Hypothalamus (tissue), 51 donors: ENCODE measurements at places on chromosomes 2 and 18.

DNA sequence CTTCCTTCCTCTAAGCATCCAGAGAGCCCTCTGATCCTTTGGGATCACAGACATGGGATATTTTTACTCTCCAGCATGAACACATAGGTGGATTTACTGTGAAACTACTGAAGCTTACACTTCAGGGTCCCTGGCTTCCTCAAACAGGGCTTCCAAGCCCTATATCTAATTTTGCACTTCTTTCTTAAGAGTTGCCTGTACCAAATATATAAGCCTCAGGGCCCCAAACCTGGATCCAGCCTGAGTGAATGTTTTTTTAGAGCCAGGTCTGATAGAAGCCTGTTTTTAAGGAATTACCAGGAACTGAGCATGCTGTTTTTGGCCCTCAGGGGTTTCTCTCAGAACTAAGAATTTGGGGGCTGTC lies 13.2 kb upstream of the KCMF1 start:
- no peak for DNase-seq

GRCh38 chr2:18795906-18796305 lies 206.5 kb upstream of the NT5C1B start:
- no peak for DNase-seq

DNA sequence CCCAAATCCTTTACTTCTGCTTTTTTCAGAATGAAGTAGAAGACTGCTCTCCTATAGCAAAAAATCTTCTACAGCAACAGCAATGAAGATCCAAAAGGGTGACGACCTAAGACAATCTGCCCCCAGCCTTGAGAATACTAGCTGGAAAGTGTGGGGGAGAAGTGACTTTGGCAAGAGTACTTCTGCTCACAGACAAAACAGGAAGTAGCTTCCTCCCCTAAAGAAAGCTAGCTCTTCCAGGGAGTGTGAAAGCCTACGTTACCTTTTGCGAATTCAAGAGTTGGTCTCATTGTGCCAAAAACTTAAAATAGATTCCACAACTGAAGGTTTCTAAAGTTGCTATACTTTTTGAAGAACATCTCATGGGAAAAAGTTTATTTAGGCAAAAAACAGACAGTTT lies 1069.2 kb upstream of the CHAC2 start:
- no peak for DNase-seq

DNA sequence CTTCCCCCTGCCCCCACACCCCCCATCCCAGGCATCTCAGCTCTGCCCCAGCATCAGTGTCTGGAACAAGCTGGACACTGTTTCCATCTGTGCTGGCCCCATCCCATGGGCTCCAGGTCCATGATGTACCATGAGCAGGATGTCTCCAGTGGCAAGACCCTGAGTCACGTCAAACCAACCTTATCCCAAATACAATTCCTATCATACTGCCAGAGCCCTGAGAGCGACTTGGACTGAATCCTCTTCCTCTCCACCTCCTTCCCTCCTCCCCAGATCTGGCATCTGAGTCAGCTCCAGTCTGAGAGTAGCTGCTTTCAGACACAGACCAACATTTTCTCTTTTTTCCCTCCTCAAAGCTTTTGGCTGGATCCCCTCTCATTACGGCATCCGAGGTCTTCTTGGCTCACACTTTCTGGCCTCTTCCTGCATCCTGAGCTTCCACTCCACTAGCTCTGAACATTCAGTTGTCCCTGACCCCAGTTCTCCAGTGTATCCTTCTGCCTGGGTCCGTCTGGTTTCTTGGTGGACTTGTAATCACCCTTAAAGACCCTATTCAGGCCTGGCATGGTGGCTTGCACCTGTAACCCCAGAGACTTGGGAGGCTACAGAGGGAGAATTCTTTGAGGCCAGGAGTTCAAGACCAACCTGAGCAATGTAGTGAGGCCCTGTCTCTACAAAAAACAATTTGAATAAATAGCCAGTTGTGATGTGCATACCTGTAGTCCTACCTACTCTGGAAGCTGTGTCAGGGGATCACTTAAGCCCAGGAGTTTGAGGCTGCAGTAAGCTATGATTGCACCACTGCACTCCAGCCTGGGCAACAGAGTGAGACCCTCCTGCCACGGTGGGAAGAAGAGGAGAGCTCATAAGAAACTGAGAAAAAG lies 68.3 kb downstream of the ACKR3 start:
- no peak for DNase-seq

- no peak for DNase-seq
These were observed 33.5 kb downstream of the LOXHD1 start for GRCh38 chr18:46623541-46623940.

DNA sequence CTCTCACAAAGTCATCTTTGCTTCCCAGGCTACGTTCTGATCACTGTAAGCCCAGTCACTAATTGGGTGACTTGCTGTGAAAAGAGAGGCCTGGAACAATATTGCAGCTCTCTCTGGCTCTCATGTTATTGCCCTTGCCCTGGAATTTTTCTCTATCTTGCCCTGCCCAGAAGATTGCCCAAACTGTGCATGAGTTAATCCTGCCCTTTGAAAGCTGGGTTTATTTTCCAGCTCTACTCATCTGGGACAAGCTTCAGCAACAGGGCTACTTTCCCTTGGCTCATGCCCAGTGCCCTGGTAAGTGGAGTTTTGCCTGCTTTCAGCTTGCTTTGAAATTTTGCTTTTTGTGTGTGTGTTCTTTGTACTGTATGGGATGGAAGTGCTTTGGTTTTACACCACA lies 6.9 kb upstream of the EHBP1 start:
- no peak for DNase-seq

DNA sequence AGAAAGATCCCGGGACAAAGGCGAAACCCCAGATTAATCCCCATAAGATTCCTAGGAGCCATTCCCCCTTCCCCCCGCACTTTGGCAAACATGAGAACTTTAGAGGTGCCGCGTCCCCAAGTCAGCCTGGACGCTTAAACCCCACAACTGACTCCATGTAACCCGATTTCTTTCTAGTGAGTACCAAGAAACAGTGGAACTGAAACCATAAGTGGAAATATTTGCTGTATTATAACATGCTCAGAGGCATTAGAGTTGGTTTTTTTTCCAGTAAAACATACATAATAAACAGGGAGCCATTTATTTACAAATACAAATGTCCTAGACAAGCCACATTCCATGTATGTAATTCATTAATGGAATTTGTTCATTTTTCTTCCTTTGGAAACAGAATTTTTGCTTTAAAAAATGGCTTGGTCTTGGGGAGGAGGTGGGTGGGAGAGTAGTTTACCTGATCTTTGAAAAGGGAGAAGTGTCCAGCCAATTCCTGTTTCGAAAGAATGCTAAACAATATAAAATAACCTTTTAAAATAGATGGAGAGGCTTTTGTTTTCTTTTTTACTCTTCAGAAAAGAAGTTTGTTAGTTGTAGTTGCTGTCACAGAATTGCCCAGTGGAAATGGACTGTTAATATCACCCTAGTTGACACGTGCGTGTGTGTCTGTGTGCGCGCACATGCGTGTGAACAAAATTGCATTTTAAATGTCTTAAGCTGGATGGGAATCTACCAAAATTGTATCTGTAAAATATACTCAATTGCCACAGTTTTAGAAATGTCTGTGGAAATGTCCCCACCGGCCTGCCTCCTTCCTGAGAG lies 10.6 kb downstream of the POU3F3 start:
- no peak for DNase-seq

DNA sequence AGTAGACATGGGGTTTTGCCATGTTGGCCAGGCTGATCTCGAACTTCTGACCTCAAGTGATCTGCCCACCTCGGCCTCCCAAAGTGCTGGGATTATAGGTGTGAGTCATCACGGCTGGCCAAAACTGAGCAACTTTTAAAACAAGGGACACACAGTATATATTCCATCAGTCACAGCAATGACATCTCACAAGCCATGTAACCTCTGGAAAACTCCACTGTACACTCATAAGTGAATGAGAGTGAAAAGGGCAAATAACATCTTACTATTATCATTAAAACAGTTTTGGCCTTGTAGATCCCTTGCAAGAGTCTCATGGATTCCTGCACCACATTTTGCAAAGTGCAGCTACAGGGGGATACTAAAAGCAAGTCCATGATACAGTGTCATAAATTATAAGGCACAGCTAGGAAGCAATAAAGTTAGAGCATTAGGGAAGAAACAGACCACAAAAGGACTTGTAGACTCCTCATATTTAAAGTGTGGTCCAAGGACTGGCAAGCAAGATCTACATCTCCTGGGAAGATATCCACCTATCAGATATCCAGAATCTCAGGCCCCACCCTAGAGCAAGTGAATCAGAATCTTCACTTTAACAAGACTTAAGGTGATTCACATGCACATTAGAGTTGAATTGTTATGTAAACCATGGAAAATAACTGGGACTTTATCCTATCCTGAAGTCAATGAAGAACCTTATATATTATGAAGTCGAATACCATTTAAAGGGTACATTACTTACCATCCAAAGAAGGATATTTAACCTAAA lies 5.7 kb downstream of the SMC6 start:
- DNase-seq: no peak

DNA sequence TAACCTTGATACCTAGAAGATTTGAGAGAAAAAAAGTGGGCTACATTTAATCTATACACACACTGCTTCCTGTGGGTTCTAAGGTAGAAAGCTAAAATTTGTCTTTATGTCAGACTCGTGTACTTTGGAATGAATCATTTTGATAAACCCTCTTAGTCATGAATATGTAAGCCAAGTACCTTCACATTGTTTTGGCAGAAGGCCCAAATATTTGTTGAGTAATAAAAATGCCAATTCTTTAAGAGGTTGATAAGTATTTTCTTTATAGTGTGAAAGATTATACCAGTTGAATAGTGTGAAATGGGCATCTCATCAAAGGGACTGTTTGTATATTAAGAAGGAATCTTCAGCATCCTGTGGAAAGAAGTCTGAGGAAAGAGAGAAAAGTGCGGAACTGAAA lies 1464.7 kb upstream of the ZEB2 start:
- no peak for DNase-seq

GRCh38 chr2:96876269-96877041 lies 6.6 kb upstream of the SEMA4C start:
- DNase-seq: no peak

- no peak for DNase-seq
These were observed 2.4 kb downstream of the LRRFIP1 start for GRCh38 chr2:237629739-237630138.

- DNase-seq: no peak
These were observed 1.1 kb downstream of the MYCN start for GRCh38 chr2:15941481-15941850.

DNA sequence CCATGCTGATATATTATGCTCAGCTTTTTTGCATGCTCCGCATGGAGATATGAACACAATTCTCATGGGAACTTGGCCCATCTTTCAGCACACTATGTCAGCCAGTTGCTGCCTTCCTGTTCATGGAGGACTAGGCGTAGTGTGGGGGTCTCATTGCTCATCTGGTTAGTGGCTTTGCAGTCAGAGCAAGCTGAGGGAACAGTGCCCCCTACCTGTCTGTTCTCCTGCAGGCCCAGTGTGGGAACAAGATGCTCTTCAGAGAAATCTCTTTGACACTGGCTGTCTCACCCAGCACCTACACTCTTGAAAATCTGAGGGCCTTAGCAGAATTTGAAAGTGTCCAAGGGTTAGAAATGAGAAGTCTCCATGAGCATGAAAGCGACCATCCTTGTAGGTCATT lies 47.1 kb downstream of the SPTBN1 start:
- DNase-seq: no peak

DNA sequence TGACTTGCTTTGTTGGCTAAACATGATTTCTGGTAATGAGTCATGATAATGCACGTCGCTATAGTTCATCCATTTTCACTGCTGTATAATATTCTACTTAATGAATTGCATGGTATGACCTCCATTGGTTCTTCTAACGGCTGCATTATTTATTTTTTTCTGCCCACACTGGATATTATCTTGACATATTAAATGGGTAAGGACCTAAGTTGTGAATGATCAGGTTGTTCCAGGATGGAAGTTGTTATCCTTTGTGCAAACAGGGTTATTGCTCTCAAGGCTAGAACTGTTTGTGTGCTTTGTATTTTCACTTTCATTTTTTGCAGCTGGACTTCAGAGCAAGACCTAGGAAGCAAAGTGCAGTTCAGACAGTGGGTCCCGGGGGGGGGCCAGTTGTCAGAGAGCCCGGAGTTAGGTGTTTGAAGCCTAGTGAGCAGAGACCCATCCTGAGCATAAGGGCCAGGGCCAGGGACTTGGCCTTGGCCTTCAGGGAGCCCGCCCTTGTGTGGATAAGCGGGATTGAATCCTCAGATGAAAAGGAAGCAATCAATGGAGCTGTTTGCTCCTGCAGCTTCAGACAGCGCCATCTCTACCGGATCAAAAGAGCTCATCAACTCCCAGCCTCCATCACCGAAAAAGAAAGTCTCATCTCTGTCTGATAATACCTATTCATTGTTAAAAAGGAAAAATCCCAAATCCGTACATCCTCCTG lies 48.2 kb downstream of the AGAP1 start:
- no peak for DNase-seq

DNA sequence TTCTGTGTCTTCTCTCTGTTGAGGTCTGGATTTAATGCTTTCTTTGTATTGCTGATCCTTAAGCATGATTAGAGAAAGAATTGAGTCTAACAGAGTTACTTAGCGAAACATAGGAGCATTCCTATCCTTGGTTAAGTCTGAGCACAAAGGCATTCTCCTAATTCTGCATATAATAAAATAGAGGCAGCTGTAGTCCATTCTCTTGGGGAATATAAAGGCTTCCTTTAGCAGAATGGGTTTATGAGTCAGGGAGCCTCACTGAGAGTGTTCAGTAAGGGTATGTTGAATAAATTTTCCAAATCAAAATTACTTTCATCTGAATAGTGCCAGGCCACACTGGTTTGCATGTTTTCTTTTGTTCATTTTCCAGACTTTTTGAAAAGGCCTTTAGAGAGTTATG lies 101.5 kb downstream of the GALNT1 start:
- no peak for DNase-seq

- DNase-seq: no peak
These were observed 55.4 kb upstream of the MAP2 start for GRCh38 chr2:209368406-209368805.

DNA sequence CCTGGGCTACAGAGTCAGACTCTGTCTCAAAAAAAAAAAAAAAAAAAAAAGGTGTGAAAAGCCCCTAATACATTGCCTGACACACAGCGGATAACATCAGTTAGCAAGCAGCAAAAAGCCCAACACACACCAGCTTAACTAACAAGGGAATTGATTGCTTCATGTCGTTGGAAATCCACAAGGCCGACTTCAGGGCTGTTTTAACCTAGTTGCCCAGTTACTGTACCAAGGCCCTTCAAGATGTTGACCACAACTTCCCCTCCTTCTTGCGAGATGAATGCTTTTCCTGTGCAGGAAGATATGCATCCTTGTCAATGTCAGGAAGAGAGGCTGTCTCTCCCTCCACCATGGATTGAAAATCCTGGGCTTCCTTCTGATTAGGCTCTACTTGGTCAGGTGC lies 202.9 kb downstream of the MIB1 start:
- no peak for DNase-seq
